ENCODE measurements at places on chromosomes 2 and 18. TPM values are rescaled to one million over a fixed set of nuclear protein-coding genes. Genes with fewer than 3 reads are reported as not detected.

Gene TRIB2
- total RNA-seq: 29.1 TPM

Gene MTCL1
- 182 TPM for total RNA-seq

Gene SCG2
- total RNA-seq: 1.1 TPM

Gene SPRED2
- 34.7 TPM for total RNA-seq

Gene LINC00305
- total RNA-seq: not detected

Gene UGT1A9
- 1.3 TPM for total RNA-seq

Gene AMER3
- total RNA-seq: 0.03 TPM

Gene GAL3ST2
- total RNA-seq: 26.4 TPM
